ENCODE measurements at places on chromosomes 7 and 10.
A peak's percentile ranks its signal among the peaks of the same experiment; 100 is the strongest.

GRCh38 chr10:14384116-14384730 lies 53.5 kb upstream of the FRMD4A start:
- peaks cover 2% of the 10 kb centered on the region for H3K4me1 ChIP-seq
- no peak for DNase-seq
- H3K36me3 ChIP-seq = no peaks in the 10 kb centered on the region
- H3K4me3 ChIP-seq = no peak overlapping the region

DNA sequence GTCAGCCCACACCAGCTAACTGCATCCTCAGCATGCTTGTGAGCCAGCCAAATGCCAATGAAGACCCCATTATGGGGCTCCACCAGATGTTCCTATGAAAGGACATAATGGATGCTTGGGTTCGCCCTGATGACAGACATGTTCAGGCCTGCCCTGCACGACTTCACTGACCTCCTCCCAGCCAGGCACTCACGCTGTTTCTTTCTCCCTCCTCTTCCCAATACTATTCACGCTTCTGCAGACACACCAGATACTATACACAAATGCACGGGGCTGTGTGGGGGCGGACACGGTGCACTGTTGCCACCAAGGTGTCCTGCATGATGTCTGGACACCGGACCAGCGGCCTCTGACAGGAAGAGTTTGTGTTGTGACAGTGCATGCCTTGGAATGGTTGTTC lies 284.2 kb downstream of the PRPF18 start:
- H3K27me3 ChIP-seq = no peaks in the 10 kb centered on the region
- DNase-seq = no peak
- no peaks in the 10 kb centered on the region for H3K36me3 ChIP-seq
- H3K4me1 ChIP-seq = 0 out of 2 replicates have a peak, but pooled peaks cover 3% of the 10 kb centered on the region

- no peaks in the 10 kb centered on the region for H3K27me3 ChIP-seq
- H3K36me3 ChIP-seq = no peaks in the 10 kb centered on the region
- H3K4me3 ChIP-seq = no peak overlapping the region
Measured at GRCh38 chr10:28331841-28332240, 29.0 kb upstream of the MPP7 start.

GRCh38 chr10:58488921-58489320 lies 23.8 kb upstream of the BICC1 start:
- no peaks in the 10 kb centered on the region for H3K27me3 ChIP-seq
- H3K36me3 ChIP-seq = no peaks in the 10 kb centered on the region
- no peaks in the 10 kb centered on the region for H3K4me1 ChIP-seq
- no peak for DNase-seq
- no peak overlapping the region for H3K27ac ChIP-seq

GRCh38 chr7:157464971-157465886 lies 128.4 kb downstream of the DNAJB6 start:
- no peaks in the 10 kb centered on the region for H3K36me3 ChIP-seq
- H3K4me3 ChIP-seq = no peak overlapping the region
- DNase-seq = no peak
- H3K27ac ChIP-seq = no peak overlapping the region

DNA sequence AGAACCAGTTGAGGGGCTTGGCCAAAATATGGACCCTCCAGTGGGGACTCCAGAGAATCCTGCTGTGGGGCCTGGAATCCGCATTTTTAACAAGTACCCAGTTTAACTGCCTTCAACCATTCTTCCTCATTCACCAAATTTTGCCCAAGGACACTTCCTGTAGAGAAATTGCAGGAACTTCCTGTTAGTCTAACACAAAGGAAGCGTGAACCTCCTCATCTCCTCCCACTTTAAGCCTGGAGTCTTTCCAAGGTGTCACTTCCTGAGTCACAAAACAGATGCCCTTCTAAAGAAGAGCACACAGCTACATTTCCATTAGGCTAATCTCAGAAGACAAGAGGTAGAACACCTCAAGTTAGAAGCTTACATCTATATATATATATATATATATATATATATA lies 188.4 kb downstream of the PPP1R17 start:
- H3K4me1 ChIP-seq = no peaks in the 10 kb centered on the region
- H3K4me3 ChIP-seq = no peak overlapping the region
- no peak for DNase-seq

GRCh38 chr10:82888809-82889455 lies 1013.9 kb downstream of the NRG3 start:
- peak; percentile 85 for DNase-seq
- peak overlapping the region; percentile 30 for H3K4me3 ChIP-seq
- H3K36me3 ChIP-seq = no peaks in the 10 kb centered on the region
- H3K4me1 ChIP-seq = peaks cover 16% of the 10 kb centered on the region

- H3K4me1 ChIP-seq = no peaks in the 10 kb centered on the region
- no peak overlapping the region for H3K27ac ChIP-seq
- no peaks in the 10 kb centered on the region for H3K27me3 ChIP-seq
- DNase-seq = no peak
Measured at GRCh38 chr7:50662041-50662694, 97.0 kb upstream of the DDC start.

GRCh38 chr10:32171204-32171603 lies 115.0 kb upstream of the KIF5B start:
- no peak overlapping the region for H3K27ac ChIP-seq
- H3K4me3 ChIP-seq = no peak overlapping the region
- DNase-seq = no peak
- H3K4me1 ChIP-seq = no peaks in the 10 kb centered on the region
- no peaks in the 10 kb centered on the region for H3K36me3 ChIP-seq

DNA sequence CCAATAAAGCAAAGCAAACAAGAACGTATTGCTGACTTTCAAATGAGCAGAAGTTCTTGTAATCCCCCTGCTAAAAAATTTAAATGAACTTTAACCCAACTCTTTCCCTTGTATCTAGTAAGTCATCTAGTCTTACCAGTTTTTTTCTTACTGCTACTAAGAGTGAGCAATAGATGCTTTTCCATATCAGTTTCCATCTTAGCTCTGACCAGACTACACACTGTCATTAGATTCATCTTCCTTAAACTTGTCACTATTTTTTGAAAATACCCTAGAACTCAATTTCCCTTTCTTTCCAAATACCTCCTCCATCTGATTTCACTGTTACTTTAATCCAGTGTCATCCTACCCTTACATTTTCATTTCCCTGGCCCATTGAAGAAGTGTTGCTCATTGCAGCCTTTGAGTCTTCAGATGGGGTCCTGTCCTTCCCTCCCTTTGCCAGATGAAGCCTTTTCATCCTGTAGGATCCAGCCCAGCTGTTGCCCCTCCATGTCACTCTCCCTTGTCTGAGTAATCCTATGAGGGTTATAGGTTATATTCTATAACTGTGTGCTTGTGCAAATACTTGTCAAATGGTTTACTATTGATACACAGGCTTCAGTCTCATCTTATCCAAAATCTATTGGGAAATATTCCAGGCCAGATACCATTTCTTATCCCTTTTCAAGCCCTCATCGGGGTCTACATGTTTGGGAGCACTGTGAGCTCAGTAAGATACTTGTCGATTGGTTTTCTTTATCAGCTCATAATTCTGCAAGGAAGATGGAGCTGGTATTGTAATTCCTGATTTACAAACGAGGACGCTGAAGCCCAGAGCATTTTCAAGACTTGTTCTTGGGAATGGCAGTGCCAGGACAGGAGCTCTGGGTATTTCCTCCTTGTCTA lies 51.5 kb upstream of the ITGB1 start:
- DNase-seq = no peak
- peaks cover 21% of the 10 kb centered on the region for H3K4me1 ChIP-seq
- H3K4me3 ChIP-seq = 0 out of 2 replicates have a peak overlapping the region, but pooled peaks have one; percentile 7
- no peaks in the 10 kb centered on the region for H3K36me3 ChIP-seq
- H3K27me3 ChIP-seq = no peaks in the 10 kb centered on the region

GRCh38 chr7:156504687-156505545 lies 135.7 kb upstream of the RNF32 start:
- no peaks in the 10 kb centered on the region for H3K4me1 ChIP-seq
- no peaks in the 10 kb centered on the region for H3K36me3 ChIP-seq
- no peak overlapping the region for H3K27ac ChIP-seq

DNA sequence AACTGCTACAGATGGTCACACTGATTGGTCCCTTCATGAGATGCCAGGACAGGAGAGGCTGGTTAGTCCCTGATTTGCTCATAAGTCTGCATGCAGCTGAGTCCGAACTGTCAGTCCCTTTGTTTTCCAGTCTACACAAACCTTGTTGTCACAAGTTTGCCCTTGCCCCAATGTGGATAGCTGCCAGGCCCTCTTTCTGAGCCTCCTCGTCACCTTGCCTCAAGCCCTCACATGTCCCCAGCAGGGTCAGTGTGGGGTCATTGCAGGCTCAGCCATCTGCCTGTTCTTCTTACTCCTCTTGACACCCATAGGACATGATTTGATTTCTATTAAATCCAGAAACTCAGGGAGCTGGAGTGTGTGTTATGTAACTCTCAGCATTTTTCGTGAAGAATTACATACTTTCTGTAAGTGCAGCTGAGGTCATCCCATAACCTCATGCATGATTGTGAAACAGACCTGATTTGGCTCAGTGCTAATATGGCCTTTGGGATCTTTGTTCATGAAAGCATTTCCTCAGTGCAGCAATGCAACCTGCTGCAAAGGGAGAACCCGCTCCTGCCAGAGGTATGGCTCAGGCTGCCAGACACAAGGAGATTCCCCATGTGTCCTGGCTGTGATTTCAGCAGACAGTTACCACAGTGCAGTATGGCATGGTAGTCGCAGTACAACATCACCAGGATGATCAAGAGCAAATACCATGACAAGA lies 70.0 kb upstream of the ZMIZ2 start:
- H3K27me3 ChIP-seq = no peaks in the 10 kb centered on the region
- H3K36me3 ChIP-seq = peaks cover 5% of the 10 kb centered on the region
- DNase-seq = no peak

GRCh38 chr10:124388476-124388822 lies 30.3 kb downstream of the OAT start:
- peaks cover 6% of the 10 kb centered on the region for H3K27me3 ChIP-seq
- H3K27ac ChIP-seq = no peak overlapping the region
- DNase-seq = no peak
- peak overlapping the region; percentile 80 for H3K4me3 ChIP-seq
- H3K36me3 ChIP-seq = no peaks in the 10 kb centered on the region

DNA sequence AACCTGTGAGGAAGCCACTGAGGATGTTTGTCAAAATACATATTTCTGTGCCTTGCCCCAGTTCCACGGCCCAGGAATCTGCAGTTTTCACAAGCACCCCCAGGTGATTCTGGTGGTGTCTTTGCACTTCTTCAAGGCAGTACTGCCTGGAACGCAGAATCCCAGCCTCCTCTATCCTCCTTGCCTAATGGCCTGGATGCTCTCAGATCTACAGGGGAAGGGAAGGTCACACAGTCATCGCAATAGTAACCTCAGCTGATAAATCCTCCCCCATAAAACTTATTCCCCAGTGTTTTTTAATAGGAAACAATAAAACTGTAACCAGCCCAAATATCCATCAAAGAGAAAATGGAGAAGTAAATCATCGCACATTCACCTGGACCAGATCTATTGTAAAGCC lies 78.3 kb downstream of the EGFR start:
- DNase-seq = no peak
- no peak overlapping the region for H3K4me3 ChIP-seq
- H3K4me1 ChIP-seq = peaks cover 16% of the 10 kb centered on the region
- no peak overlapping the region for H3K27ac ChIP-seq

DNA sequence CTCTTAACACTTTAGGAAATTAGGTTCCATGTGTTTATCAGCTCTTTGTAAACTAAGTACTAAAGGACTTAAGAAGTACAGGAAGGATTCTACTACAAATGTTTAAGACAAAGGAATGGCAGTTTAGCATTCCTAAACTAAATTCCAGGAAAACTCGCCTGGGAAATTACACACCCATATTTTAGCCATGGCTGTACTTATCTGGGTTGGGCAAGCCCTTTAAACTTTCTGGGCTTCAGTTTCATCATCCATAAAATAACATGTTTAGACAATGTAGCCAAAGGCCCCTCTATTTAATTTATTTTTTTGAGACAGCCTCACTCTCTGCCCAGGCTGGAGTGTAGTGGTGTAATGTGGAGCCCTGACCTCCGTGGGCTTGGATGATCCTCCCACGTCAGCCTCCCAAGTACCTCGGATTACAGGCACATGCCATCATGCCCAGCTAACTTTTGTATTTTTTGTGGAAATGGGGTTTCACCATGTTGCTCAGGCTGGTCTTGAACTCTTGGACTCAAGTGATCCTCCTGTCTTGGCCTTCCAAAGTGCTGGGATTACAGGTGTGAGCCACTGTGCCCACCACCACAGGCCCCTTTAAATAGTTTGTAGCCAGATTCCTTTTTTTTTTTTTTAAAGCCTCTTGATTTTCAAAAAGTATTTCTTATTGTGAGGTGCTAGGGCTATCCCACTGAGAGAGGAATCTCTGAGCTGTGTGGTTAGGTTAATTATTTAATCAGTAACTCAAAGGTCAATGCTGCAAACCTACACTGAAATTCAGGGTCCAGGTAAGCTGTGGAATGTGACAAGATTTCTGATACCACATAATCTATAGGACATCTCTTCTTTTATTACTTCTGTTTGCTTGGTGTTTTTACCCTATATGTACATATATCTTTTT lies 32.1 kb downstream of the TMEM60 start:
- H3K4me1 ChIP-seq = peaks cover 7% of the 10 kb centered on the region
- H3K27ac ChIP-seq = peak overlapping the region; percentile 78
- no peaks in the 10 kb centered on the region for H3K27me3 ChIP-seq
- no peak overlapping the region for H3K4me3 ChIP-seq

GRCh38 chr7:15491361-15491760 lies 70.5 kb downstream of the AGMO start:
- DNase-seq = no peak
- no peaks in the 10 kb centered on the region for H3K36me3 ChIP-seq
- no peaks in the 10 kb centered on the region for H3K27me3 ChIP-seq
- no peaks in the 10 kb centered on the region for H3K4me1 ChIP-seq
- H3K4me3 ChIP-seq = no peak overlapping the region

- H3K27ac ChIP-seq = 0 out of 2 replicates have a peak overlapping the region, but pooled peaks have one; percentile 45
- no peak for DNase-seq
- no peak overlapping the region for H3K4me3 ChIP-seq
- no peaks in the 10 kb centered on the region for H3K4me1 ChIP-seq
- H3K36me3 ChIP-seq = no peaks in the 10 kb centered on the region
Measured at GRCh38 chr7:2436341-2437104, 33.1 kb downstream of the CHST12 start.

DNA sequence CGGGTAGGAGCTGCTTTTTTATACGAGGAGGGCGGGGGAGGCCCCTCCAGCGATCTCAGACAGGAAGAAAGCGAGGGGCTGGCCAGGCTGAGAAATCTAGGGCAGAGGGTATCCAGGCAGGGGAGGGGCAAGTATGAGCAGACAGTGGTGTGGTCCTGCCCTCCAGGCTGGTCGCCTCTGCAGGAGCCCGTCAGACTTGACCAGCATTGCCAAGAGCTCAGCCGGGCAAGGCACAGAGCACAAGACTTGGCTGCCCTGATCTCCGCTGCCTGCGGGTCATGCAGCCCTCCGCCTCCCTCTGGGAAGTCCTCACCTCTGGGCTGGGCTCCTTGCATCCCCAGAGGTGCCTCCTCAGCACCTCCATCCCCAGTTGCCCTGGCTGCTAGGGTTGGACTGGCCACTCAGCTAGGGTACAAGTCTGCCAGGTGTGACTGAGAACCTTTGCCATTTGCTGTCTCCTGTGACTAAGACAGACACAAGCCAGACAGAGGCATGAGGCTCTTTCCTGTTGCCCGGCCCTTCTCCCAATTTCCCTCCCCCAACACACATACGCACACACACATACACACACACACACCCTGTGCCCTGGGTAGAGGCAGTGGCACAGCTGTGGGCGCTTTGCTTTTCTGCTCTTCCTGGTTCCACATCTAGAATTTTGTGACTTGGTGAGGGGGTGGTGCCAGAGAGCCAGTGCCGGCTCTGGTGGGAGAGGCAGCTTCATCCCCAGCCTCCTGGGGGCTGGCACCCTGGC lies 59.1 kb upstream of the PPIF start:
- no peak for DNase-seq
- H3K36me3 ChIP-seq = no peaks in the 10 kb centered on the region
- H3K27ac ChIP-seq = no peak overlapping the region
- no peaks in the 10 kb centered on the region for H3K4me1 ChIP-seq

- peaks cover 56% of the 10 kb centered on the region for H3K4me1 ChIP-seq
- H3K36me3 ChIP-seq = no peaks in the 10 kb centered on the region
Measured at GRCh38 chr7:122304319-122304975, at the start of gene FEZF1. Gene FEZF1, minus strand, starts transcription at chr7:122304750. Its CDS starts 313 bp downstream, at chr7:122304437.

All from GM23338 (cell line).